ENCODE measurements at places on chromosomes 16 and 17.

DNA sequence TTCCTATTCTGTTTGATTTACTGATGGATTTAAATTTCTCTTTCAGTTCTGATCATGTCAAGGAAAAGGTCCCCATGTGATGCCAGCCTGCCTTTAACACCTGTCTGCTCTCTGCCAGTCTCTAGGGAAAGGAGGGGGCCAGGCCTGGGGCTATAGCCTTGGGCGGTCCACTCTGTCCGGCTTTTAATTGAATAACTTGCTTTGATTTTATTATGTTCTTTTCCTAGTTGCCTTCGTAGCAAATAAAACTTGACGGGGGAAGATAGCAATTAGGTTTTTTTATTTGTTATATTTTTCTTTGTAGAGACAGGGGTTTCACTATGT is 47.6 kb downstream of the ABAT start:
- no peak for DNase-seq

- no peak for DNase-seq
These were observed 191.8 kb downstream of the PRKCA start for GRCh38 chr17:66494023-66494803.

DNA sequence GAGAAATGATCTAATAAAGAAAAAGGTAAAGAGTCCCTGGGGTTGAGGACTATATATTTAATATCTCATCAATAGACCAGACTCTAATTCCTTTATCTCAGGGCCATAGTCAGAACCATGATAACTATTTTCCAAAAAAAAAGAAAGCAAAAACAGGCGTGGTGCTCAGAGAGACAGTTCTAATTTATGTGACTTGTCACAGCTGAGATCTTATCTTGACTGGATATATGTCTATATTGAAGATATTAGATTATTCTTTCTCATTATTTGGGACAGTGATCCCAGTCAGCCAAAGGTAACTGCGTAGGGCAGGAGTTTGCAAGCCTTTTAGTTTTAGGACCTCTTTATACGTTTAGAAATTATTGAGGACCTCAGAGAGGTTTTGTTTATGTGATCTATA is 52.4 kb downstream of the ITFG1 start:
- DNase-seq, result no peak

GRCh38 chr16:83954577-83955016 is 1.6 kb downstream of the OSGIN1 start:
- no peak for DNase-seq

DNA sequence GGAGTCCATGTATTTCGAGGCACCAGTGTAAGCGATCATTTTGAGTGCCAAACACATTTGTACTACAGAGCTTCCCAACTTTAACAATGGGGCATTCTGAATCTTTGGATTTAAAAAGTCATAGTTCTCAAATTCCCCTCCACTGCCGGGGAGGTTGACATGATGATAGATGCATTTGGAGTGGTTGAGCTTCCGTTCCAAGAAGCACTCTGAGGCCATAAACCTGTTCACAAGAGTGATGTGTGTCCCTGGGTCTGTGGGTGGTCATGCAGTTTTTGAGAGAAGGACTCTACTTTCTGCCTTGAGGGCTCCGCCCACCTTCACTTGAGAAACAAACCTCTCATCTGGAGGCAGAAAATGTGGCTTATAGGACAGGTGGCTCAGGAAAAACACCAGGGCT is 43.7 kb downstream of the IRX5 start:
- DNase-seq, result no peak

Measured in WERI-Rb-1 (cell line).